GM12891 (cell line): ENCODE measurements at places on chromosomes 7 and 10.

GRCh38 chr7:94813917-94814316 is 93.5 kb upstream of the PPP1R9A start:
- DNase-seq = no peak

GRCh38 chr7:44122529-44122928 is 819 bp downstream of the POLD2 start:
- DNase-seq = no peak

DNA sequence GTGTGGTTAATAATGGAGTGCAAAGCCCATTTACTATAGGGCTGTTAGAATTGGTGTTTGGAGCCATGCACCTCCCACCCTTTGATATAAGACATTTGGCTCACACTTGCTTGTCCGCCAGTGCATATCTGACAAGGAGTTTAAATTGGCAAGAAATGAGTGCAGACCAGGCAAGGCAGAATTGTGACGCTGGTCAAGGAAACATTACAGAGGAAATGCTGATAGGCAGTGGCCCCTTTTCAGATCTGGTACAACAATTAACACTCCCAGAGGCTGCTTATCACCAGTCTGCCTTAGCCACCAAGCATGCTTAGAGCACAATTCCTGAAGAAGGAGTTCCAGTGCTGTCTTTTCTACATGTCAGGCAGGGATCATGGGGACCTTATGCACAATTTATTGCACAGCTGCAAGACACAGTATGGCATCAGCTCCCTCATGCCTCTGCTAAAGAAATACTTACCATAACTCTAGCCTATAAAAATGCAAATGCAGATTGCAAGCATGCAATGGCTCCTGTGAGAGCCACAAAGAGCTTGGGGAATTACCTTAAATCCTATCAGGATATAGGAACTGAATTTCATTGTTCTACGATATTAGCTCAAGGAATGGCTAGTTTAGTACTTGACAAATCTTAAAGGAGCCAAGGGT is 35.2 kb downstream of the OR13A1 start:
- no peak for DNase-seq

GRCh38 chr10:48714088-48714487 is 29.4 kb downstream of the WDFY4 start:
- no peak for DNase-seq

DNA sequence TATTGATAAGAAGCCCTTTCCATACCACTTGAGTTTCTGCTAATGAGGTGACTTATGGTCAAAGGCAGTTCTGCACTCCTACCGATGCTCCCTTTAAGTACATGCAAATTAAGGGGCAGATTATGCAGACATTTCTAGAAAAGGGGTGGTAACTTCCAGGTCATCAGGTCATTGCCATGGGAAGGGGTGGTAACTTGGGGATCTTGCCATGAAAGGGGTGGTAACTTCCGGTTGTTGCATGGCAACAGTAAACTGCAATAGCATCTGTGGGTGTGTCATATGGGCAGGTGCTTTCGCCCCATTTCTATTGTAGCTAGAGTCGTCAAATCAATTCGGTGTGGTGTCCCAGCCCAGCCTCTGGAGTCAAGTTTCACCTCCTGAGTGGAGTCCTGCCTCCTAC is 150.9 kb downstream of the UBE2H start:
- DNase-seq = no peak

DNA sequence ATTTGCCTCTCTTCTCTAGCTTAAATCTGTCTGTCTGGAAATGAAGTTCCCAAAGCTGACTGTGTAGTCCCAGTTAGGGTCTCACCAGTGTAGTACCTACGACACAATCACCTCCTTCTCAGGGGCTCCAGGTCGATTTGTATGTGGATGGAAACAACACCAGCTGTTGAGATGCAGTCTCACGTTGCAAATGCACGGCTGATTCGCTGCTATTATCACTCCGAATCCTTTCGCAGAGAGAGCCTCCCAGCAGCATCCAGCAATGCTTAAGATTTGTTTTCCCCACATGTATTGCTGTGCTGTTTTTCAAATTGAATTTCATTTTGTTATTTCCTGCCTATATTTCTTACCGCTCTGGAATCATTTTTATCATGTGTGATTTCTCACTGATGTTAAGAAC is 16.3 kb downstream of the VSTM4 start:
- no peak for DNase-seq

DNA sequence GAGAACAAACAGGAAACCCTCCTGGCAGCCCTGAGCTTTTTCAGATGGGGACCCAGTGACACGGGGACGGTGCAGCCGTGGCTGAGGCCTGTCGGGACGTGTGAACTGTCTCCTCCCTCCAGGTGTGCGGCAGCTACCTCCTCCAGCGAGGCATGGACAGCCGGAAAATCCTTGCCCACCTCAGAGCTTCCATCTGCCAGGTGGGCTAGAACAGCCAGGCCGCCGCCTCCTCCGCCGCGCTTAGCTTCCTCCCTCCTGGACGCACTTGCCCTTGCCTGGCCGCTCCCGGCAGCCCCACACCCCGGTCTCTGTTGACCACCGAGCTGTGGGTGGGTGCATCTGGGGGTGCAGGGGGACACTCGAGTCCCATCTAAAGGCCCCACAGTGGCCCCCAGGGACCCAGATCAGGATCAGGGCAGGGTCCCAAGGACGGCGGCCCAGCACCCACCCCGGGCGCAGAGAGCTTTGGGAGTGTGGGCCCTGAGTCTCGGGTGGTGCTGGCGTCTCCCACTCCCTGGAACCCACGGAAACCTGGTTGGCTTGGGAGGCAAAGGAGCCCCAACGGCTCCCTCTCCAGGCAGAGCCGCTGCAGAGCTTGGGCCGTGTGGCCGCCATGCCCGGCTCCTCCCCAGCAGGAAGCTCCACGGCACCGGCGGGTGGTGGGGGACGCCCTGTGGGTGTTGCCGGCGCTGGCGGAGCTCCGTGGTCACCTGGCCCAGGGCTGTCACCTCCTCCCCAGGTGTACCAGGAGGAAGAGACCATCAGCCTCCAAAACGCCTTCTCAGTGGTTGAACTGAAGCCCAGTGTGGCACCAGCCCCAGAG is 32.9 kb upstream of the UTF1 start:
- DNase-seq = no peak

- DNase-seq = no peak
Observed at GRCh38 chr7:79464051-79464450, 10.6 kb upstream of the MAGI2 start.

DNA sequence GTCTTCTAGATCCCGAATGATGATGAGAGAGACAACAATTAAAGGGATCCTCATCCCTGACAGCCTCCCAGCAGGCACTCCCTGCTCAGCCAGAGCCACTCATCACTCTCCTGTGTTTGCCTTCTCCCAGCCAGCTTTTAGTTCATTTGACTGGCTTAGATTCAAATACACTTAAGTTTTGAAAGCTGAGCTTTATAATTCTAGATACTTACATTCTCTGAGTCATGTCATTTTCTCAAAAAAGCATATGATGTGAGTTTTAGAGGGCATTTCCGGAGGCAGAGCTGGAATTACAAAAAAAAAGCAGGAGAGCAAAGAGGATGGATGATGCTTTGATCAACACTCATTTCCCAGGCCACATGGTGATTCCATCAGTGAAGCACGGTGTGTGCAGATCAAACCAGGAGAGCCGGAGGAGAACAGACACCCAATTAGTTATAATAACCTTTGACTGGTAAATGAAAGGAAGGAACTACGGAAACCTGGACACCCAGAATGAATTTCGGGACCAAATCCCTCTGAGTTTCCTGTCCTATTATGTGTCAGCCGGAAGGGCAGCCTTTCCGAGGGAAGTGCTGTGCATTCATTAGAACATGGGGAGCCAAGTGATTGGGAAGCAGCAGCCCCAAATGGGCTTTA is 81.5 kb upstream of the HPS1 start:
- DNase-seq = no peak

DNA sequence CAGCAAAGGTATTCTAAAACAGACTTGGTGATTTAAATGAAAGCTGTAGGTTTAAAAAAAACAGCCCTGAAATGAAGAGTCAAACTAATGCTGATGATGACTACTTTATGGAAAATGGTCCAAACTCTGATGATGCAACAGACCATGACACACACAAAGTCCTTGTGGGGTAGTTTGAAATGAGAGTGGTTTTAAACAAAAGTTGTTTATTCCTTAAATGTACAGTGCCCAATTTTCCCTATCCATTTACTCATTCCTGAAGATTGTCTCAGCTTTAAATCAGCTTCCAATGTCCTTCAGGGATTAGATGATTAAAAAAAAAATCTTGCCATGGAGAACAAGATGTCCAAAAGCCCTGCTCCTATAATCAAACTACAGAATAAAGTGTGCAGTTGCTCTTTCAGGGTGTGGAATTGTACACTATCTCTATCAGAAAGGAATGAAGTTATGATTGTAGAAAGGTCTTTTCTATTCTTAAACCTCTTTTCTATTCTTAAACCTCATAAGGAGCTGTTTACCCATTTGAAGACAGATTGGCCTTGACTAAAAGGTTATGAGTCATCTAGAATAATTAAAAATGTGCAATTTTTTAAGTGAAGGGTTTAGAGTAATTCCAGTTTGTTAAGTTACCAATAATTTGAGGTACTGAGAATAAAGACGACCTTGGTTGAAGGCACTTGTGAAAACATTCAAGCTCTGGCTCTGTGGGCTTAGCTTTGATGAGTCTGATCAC is 70.2 kb upstream of the ITGA8 start:
- no peak for DNase-seq
